ENCODE measurements at places on chromosomes 5 and 9. TPM values are rescaled to one million over a fixed set of nuclear protein-coding genes. Genes with fewer than 3 reads are reported as not detected.

The SLC1A1 gene
- total RNA-seq, result 1.4 TPM

The OMD gene
- total RNA-seq, result not detected

- no peak for DNase-seq
Observed at GRCh38 chr9:135230386-135230765, 142.9 kb downstream of the OLFM1 start.

DNA sequence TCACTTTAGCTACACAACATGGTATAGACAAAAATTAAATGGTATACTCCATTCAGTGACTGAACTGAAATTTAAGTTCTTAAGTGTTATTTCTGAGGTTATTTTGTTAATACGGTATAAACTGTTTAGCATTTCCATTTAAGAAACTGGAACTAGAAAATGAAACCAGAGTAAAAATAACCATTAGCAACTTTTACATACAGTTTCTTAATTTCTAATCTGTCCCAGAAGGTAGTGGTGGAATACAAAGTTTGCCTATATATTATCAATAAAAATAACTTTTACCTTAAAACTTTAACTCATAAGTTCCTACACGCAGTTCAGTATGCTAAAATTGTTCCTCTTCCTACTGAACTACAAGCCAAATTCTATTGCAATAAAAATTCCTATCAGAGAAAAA is 10.3 kb downstream of the GOLPH3 start:
- DNase-seq, result no peak

- peak; percentile 9 for DNase-seq
Observed at GRCh38 chr5:437281-437771, 5.7 kb upstream of the EXOC3 start.

DNA sequence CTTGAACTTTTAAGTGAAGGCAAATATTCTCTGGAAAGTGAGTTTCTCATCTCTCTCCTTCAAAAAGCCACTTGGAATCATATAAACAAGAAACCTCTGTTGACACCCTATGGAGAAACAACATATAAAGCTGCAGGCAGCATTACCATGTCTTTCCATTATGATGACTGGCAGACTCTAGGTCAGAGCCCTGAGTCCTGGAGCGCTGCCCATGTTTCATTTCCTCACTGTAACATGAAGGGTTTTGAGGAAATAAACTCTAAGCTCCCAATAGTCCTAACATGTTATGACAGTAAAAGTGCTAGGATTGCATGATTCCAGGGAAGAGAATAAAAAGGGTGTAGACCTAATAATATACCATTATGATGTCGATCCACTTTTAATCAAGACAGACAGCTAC is 220.6 kb downstream of the CTNND2 start:
- DNase-seq, result no peak

DNA sequence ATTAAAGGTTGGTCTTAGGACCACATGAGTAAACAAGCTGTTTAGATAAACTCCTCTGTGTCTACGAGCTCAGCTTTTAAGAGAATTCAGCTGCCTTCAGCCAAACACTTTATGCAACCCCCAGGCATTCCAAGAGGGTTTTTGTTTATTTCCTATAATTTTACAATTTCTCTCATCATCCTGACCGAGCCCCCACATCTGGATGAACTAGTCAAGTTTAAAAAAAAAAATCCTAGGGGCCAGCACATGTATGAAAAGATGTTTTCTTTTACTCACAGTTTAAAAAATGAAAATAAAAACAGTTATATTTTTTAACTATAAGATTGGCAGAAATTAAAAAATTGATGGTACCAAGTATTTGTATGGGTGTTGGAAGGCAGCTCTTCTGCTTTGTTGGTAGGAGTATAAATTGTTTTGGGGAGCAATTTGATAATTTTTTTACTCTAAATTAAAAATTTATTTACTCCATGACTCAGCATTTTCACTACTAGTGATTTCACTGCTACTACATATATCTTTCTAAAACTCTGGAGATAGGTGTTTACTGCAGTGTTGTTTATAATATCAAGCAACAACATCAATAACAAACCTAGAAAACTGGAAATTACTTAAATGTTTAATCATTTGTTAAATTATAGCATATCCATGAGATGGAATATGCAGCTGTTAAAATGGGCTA is 18.1 kb downstream of the YTHDC2 start:
- no peak for DNase-seq
